ENCODE measurements at places on chromosomes 3 and 15.

GRCh38 chr3:184780981-184781515, 30.9 kb upstream of the VPS8 start:
- H3K27ac ChIP-seq = no peak overlapping the region
- no peak overlapping the region for H3K4me3 ChIP-seq
- DNase-seq = no peak
- H3K27me3 ChIP-seq = peaks cover 34% of the 10 kb centered on the region

DNA sequence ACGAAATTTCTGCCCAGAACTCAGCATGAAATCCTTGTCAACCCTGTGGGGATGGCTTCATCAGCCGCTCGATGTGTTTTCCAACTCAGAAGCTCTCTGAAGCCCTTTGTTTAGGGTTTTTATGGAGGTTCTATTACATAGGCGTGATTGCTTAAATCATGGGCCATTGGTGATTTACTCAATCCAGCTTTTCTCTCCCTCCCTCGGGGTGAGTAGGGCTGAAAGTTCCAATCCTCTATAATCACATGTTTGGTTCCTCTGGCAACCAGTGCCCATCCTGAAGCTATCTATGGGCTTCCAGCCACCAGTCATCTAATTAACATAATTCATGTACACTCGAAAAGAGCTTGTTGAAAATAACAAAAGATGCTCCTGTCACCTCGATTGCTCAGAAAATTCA, 51.6 kb downstream of the GATM start:
- H3K4me1 ChIP-seq = no peaks in the 10 kb centered on the region
- DNase-seq = no peak
- peaks cover 30% of the 10 kb centered on the region for H3K27me3 ChIP-seq
- H3K4me3 ChIP-seq = no peak overlapping the region
- H3K27ac ChIP-seq = no peak overlapping the region

DNA sequence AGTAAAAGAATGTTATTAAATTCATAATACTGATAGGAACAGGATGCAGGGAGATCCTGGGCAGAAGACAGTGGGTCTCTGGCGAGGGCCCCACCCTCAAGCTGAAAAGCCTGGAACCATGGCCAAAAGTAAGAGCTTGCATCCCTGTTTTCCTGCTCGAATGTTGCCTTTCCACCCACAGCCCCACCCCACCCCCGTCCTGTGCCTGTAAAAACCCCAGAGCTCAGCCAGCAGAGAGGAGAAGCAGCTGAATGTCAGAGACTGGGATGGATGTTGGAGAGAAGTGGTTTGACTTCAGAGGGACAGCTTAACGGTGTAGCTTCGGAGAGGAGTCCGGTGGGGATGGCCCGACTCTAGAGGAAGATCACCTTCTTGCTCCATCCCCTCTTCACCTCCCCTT, 207.9 kb downstream of the ROBO2 start:
- no peak overlapping the region for H3K4me3 ChIP-seq
- no peak for DNase-seq
- H3K27me3 ChIP-seq = no peaks in the 10 kb centered on the region

DNA sequence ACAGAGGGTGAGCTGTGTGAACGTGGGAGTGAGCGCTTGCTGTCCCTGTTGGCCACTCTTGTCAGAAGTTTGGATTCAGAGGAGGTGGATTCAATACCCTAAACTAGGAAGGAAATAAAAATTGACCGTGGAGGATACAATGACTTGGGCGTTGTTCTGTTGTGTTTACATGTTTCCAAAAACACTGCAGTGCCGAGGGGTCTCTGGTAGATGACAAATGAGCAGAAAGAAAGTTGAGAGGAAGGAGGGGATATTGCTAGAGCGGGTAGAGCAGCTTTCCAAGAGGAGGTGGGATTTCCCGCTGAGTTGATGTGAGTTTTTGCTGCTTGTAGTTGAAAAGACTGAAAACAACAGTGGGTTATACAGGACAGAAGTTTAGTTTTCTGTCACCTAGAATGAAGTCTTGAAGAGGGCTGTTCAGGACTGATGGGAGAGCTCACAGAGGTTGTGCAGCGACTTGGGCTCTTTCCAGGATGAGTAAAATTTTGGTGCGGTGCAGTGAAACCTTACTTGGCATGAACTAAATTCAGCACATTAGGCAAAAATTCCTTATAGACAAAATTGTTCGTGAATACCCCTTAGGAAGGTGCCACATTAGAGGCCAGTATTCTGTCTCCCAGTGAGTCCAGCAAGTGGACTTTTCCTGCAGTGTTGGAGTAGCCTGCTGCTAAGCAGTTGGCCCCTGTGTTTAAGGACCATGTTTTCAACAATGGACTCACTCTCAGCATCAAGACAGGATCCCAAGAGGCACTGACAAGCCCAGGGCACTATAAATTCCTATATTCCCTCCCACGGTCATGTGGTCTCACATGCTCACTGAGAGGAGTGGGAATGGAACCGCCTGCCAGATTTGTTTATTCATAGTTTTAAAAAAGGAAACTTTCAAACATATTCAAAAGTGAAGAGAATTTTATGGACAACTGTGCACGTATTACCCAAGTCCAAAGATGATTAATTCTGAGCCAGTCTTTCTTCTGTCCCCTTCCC, 435.0 kb upstream of the C2CD4B start:
- H3K4me3 ChIP-seq = no peak overlapping the region
- no peak for DNase-seq
- H3K27ac ChIP-seq = no peak overlapping the region
- no peaks in the 10 kb centered on the region for H3K4me1 ChIP-seq
- peaks cover 8% of the 10 kb centered on the region for H3K27me3 ChIP-seq
- H3K36me3 ChIP-seq = no peaks in the 10 kb centered on the region
